NCI-H187 treated with DMSO at 0.1 percent for 48 hours (cell line): ENCODE measurements at places on chromosomes 1 and 21.

GRCh38 chr21:17427831-17428483, 84.9 kb upstream of the CXADR start:
- no peak for DNase-seq

GRCh38 chr1:19044975-19045831, 88.7 kb upstream of the IFFO2 start:
- no peak for DNase-seq

DNA sequence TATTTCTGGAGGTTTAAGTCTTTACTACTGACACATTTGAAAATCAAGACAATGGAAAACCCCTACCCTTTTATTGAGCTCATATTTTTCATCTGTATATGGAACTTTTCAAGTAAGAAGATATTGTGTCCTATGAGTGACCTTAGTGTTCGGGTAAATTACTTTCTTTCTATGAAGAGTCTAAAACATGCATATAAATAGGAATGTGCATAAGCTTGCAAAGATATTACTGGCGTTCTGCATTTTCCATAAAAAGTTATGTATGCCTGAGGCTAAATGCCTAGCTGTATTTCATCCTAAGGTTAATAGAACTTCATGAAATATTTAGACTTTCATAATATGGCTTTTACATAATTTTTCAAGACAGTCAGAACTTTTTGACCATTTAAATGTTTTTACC, 495.8 kb upstream of the ADAMTS5 start:
- DNase-seq, result no peak

DNA sequence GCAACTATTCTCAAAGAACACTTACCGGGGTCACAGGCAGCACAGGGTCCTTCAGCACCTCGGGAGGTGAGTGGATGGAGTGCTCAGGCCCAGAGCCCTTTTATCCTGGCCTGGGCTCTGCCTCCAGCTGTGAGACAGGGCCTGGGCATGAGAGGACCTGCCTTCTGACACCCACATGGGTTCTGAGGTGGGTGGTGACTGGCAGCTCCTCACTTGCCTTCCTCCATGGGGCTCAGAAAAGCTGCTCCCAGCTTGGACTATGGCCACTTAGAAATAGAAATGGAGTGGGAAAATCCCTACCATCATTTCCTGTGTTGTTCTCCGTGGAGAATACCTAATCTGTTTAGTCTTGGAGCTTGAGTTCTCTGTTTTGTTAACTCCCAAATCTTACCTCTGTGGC, at the start of gene LCE1C:
LCE1C (minus strand) TSS at position 76 of the 400 bp plus-strand sequence. CDS start 1,173 bp downstream, outside the sequence.
- no peak for DNase-seq

DNA sequence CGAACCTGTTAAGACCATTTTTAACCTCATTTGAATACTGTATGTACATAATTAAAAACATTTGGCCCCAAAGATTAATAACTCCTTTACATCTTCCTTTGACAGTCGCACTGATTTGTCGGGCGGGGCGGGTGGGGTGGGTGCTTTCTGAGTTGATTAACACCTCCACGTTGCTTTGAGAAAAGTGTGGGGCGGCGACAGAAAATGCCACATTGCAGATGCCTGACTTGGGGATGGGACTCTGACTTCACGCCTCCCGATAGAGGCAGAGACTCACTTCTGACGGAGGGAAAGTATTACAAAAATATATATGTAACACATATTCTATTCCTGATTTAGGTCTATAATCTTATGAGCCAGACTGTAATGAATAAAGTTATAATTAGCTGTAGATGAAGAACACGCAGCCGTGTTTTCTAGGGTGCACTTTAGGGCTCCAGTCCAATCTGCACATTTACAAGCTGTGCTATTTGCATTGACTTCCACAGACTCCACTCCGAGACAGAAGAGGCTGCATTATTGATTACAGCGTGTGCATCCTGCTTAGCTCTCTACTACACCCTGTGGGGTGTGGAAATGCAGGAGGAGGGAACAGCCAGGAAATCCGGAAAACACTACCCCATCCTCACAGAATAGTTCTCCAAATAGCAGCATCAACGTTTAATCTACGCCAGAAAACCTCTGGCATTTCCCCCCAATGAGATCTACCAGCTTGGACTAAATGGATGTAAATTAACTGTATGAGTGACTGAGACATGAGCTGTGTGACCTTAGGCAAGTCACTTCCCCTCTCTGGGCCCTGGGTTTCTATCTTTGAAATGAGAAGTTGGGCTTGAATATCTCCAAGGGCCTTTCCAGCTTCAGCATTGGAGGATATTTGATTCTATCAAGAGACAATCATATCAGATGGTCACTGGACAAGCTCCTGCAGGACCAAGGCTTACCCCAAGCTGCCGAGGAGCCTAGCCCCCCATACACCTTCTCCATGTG, 308.0 kb downstream of the RRAGC start:
- DNase-seq, result no peak

DNA sequence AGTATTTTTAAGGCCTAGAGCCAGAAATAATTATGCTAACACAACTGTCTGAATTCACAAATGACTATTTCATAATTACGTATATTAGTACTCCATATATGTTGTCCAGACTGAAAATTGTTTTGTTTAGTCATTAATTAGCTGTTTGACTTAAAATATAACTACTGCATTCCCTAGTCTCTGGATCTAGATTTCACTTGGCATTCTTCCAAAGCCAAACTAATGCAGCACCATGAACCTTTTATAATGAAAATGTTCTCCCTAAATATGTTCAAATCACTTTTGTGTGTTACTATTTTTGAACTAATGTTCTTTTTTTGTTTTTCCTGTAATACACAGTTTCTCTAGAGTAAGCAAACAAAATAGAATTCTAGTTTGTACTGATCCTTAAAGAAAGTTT, 46.1 kb downstream of the CAMTA1 start:
- no peak for DNase-seq

- DNase-seq, result no peak
These were observed 6.1 kb upstream of the PHLDA3 start for GRCh38 chr1:201475130-201475529.

DNA sequence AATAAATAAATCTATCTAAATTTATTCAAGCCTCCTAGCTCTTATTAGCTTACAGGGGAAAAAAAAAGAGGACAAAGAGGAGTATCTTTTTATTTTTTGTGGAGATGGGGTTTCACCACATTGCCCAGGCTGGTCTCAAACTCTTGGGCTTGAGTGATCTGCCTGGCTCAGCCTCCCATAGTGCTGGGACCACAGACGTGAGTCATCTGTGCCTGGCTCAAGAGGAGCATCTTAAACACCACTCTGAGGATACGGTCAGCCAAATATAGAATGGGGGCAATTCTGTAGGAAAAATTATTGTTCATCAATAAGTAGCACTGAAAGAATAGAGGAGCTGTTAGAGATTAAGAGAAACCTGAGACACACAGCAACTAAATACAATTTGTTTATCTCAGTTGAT, 24.1 kb downstream of the SLC45A3 start:
- DNase-seq, result no peak

DNA sequence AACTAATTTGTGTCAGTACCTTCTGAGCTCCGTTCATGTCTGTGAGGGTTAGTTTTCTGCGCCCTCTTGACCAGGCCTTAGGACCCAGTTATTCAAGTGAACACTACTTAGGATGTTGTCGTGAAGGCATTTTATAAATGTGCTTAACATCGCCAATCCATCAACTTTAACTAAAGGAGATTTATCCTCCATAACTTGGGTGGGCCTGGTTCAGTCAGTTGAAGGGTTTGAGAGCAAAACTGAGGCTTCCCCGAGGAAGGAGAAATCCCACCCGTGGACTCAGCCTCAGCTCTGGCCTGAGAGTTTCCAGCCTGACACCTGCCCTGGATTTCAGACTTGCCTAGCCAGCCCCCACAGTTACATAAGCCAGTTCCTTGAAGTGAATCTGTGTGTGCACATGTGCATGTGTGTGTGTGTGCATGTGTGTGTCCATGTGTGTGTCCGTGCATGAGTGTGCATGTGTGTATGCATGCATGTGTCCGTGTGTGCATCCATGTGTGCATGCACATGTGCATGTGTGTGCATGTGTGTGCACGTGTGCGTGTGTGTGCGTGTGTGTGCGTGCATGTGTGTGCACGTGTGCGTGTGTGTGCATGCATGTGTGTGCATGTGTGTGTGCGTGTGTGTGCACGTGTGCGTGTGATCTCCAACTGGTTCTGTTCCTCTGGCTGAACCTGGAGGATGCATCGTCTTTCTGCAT, 62.1 kb upstream of the PDE9A start:
- DNase-seq, result no peak

DNA sequence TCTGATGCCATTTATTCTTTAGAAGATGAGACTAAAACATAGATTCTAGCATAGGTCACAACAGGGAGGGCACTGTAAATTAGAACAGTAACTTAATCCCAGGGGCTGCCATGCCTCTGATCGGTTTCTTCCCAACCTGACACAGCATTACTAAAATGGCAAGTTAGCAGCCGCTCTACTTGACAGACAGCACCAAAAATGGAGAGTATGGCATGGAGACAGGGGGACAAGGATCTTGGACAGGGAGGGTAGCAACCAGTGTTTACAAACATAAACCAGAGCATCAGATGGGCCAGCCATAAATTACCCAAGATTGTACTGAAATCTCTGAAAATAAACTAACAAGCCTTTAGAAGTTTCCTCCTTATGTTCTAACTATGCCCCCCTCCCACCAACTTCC, 5.9 kb downstream of the DUSP10 start:
- no peak for DNase-seq

- DNase-seq, result no peak
These were observed 40.3 kb downstream of the KIF1B start for GRCh38 chr1:10250663-10251062.

- DNase-seq, result no peak
These were observed 16.4 kb downstream of the RIMS3 start for GRCh38 chr1:40648928-40649591.

- no peak for DNase-seq
These were observed 21.2 kb upstream of the PRKACB start for GRCh38 chr1:84122780-84123382.

- no peak for DNase-seq
These were observed 154.2 kb downstream of the CNIH3 start for GRCh38 chr1:224770336-224770693.

- no peak for DNase-seq
These were observed 147.7 kb upstream of the IVNS1ABP start for GRCh38 chr1:185464777-185465176.

GRCh38 chr1:2240270-2241156, 12.4 kb downstream of the SKI start:
- DNase-seq, result no peak

DNA sequence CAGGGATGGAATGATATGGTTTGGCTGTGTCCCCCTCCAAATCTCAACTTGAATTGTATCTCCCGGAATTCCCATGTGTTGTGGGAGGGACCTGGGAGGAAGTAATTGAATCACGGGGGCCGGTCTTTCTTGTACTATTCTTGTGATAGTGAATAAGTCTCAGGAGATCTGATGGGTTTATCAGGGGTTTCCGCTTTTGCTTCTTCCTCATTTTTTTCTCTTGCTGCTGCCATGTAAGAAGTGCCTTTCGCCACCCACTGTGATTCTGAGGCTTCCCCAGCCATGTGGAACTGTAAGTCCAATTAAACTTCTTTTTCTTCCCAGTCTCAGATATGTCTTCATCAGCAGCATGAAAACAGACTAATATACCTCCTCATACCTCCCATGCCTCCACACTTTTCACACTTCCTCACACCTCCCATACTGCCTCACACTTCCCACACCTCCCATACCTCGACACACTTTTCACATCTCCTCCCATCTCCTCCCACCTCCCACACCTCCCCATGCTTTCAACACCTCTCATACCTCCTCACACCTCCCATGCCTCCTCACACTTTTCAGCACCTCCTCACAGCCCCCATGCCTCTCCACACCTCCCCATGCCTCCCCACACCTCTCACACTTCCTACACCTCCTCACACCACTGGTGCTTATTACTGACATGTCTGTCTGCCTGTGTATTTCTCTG, 21.3 kb downstream of the GPR137B start:
- DNase-seq, result no peak

DNA sequence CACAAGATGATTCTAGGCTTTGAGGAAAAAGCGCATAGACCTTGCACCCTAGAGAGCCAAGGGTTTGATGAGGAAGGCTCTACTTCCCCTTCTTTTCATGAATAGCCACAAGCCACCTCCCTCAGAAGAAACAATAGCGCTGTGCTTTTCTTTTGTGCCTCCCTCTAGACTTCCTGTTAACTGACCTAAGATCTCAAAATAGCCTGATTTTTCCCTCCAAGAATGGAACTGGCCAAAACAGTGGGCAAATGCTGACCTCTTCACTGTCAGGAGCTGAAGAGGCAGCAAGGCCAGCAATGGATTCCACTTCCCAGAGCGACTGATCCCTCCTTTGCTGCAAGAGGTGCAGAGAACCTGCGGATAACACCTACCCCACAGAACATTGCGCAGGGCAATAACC, 362.8 kb downstream of the KCNH1 start:
- DNase-seq, result no peak

- DNase-seq, result no peak
These were observed 120.9 kb downstream of the HLX start for GRCh38 chr1:220999872-221000863.

DNA sequence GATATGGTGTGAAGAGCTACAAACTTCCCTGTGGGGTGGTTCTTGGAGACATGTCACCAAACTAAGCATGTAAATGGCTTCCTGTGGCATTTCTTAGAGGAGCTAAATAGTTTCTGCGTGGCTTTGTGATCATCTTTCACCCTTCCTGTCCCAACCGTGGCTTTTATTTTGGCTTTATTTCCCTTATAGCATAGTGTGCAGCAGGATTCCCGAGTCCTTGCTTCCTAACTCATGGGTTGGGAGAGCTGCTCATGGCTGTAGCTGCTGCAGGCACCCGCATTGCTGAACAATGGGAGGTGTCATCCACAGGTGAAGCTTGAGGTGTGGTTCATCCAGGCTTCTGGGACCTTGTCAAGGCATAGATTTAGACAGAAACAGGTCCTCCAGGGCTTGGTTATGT, 192.0 kb downstream of the SDCCAG8 start:
- no peak for DNase-seq

GRCh38 chr1:10429868-10430215, 391 bp upstream of the CENPS start:
- DNase-seq, result no peak

DNA sequence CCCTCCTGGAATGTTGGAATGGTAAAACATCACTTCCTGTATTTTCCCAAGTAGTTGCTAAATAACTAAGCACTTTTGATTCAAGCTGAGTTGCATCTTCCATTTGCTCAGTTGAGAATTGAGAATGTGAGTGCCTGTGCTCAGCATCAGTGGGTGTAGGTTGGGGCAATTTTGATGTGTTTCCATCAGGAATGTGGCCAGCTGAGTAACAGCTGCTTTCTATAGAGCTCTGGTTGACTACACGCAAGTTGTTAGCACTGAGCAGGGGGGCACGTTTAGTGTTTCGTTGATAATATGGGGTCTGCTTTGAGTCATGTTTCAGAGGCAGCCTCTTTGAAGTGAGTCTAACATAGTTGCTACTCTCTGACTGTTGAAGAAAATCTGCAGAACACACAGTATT, 41.5 kb downstream of the LRRC53 start:
- DNase-seq, result no peak

- no peak for DNase-seq
These were observed 340.1 kb upstream of the PLXNA2 start for GRCh38 chr1:208584167-208584755.

DNA sequence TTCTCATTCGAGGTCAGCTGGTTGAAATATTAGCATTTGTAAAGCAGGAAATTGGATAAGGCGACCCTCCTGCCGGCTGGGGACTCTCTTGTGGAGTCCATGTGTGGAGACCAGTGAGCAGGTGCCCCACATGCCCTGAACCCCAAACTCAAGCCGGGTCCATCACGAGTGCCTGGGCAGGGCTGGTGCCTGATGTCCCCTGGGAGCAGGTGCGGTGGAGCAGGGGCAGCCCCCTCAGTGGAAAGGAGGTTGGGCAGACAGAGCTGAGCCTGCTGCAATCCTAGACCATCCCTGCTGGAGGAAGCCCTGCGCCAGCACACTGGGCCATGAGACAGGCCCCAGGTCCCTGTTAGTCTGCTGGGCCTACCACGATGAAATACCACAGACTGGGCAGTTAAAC, 395.6 kb downstream of the NPHP4 start:
- no peak for DNase-seq
